ENCODE measurements at places on chromosomes 3 and 15. TPM values are rescaled to one million over a fixed set of nuclear protein-coding genes. Genes with fewer than 3 reads are reported as not detected.

GRCh38 chr3:12046406-12046805 is 42.2 kb downstream of the SYN2 start:
- DNase-seq: no peak

Gene SERINC4
- polyA plus RNA-seq: 0.41 TPM

Gene GCSAM
- not detected for polyA plus RNA-seq

DNA sequence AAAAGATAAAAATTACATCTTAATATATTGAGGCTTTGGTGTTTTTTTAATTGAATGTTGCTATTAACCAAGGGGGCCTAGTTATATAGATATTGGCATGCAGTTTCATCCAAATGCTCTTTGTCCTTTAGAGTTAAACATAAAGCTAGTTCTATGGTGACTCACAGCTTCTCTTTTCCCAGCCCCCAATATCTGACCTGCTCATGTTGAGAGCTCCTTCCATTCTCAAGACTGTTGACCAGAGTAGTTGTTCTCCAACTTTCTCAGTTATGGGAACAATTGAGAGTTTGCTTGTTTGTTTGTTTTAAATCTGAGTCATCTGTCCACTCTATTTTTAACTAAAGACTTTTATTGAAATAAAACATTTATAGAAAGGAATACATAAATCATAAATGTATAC is 15.8 kb upstream of the RARB start:
- DNase-seq: no peak

DNA sequence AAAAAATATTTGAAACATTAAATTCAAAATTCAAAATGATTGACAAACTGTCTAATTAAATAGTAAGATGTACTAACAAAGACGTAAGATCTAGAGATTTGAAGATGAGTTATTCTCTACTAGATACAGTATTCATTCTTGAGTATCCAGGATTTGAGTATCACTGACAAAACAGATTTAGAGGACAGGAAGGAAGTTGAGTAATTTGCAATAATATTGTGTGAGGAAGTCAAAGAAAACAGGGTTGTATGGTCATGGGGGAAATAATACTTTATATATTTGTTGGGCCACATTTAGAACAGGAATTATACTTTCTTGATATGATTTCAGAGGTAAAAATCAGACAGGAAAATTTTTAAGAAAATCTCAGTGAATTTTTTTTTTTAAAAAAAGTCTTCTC is 393.1 kb upstream of the CDIN1 start:
- DNase-seq: no peak

Gene PPM1L
- polyA plus RNA-seq: 6.1 TPM

Gene CFAP100
- not detected for polyA plus RNA-seq

- DNase-seq: peak; percentile 77
Observed at GRCh38 chr3:160400030-160400701, 716 bp downstream of the SMC4 start.

Gene MORC1
- not detected for polyA plus RNA-seq

- DNase-seq: no peak
Observed at GRCh38 chr3:172561897-172562640, 38.8 kb upstream of the TNFSF10 start.

DNA sequence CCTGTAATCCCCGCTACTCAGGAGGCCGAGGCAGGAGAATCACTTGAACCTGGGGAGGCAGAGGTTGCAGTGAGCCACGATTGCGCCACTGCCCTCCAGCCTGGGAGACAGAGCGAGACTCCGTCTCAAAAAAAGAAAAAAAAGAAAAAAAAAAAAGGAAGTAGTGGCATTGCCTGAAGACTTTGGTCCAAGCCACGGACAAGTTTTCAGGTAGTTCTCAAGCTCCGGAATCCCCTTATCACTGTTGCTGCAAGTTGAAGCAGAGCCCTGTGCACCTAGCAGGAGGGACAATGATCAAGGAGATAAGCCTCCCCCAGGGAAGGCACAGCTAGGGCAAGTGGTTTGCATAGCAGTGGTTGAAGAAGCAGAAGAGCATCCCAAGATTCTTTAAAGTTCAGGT is 97.6 kb downstream of the MEX3B start:
- DNase-seq: no peak

Gene KLHL6
- 1.1 TPM for polyA plus RNA-seq

Gene ETFA
- polyA plus RNA-seq: 264 TPM

Gene DUOX2
- polyA plus RNA-seq: 0.41 TPM

- no peak for DNase-seq
Observed at GRCh38 chr3:12221663-12222062, 63.0 kb upstream of the TIMP4 start.

Data from right cardiac atrium (tissue), 5 donors.